ENCODE measurements at places on chromosomes 4 and X.

DNA sequence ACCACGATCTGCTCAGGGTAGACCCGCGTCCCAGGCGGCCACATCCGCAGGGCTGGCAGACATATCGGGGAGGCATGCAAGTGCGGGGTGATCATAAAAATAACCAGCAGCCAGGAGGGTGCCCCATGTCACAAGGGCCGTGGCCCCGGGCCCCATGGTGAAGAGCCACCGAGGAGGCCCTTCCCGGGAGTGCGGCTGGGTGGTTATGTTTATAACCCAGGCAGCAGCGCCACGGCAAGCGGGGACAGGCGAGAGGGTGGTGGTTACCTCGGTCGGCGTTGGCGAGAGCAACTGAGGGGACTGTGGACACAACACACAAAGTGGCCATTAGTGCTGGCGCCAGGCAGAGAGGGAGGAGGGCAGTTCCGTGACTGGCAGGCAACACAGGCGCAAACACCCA, 92.7 kb upstream of the AFAP1 start:
- no peak for DNase-seq

GRCh38 chrX:2445662-2446623, 54.8 kb downstream of the DHRSX start:
- DNase-seq: no peak

GRCh38 chrX:154431341-154431740, 2.9 kb downstream of the ATP6AP1 start:
- DNase-seq: no peak

DNA sequence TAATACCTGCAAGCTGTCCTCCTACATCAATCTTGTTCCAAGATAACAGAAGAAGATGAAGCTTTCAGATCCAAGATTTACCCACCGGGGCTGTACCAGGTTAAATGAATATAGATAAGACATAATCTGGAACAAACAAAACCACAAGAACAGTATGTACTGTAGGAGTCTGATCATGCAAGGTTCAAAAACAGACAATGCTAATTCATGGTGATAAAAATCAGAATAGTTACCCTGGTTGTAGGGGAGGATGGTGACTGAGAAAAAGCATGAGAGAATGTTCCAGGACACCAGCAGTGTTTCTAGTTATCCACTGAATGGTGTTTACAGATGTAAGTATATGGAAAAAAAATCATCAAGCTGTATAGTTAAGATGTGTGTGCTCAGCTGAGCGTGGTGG, 211.6 kb upstream of the TBL1X start:
- DNase-seq: no peak

DNA sequence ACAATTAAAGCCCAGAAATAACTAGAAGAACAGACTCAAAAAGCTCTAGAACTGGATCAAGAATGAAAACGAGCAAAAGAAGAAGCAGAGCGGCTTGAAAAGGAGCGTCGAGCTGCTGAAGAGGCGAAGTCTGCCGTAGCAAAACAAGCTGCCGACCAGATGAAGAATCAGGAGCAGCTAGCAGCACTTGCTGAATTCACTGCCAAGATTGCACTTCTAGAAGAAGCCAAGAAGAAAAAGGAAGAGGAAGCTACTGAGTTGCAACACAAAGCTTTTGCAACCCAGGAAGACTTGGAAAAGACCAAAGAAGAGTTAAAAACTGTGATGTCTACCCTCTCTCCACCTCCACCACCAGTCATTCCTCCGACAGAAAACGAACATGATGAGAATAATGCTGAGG, 56.1 kb upstream of the PPP4R3C start:
- DNase-seq: no peak

GRCh38 chrX:37776987-37777325, 2.9 kb upstream of the CYBB start:
- no peak for DNase-seq

DNA sequence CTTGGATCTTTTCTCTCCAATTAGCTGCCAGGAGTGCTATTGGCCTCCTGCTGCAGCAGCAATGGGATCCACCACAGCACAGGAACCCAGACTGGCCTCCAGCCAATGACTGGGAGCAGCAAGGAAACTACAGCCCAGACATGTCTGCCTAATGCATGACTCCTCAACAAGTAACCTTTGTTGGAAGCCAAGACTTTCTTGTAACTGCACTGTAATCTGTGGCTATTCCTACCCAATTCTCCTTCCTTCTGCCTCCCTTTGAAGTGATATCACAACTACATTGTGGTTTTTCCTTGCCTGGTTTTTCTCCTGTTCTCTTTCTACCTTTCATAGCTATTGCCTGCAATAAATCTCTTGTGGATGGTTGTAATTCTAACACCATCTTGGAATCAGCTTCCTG, 39.8 kb downstream of the SNCA start:
- no peak for DNase-seq

GRCh38 chr4:7715271-7716009, 224.2 kb downstream of the AFAP1 start:
- no peak for DNase-seq

GRCh38 chr4:59630235-59630634, 1569.9 kb upstream of the ADGRL3 start:
- DNase-seq: no peak

DNA sequence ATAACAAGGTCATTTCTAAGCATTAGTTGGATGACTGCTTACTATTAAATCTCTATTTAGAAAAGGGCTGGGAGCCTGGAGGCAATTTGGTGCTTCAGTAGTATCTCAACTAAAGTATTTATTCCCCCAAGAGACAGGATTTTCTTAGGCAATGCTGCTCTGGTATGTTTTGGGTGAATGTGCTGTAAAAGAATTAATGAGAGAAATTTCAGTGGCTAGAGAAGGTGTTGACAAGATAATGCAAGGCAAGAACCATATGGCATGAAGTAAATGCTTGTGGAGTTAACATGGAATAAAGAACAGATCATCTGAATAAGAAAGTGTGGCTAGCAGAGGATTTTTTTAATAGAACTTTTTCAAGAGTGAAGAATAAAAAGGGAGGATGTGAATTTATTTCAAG, 3.9 kb downstream of the CYP2U1 start:
- no peak for DNase-seq

- no peak for DNase-seq
Measured at GRCh38 chr4:15714141-15714540, 11.3 kb downstream of the BST1 start.

GRCh38 chrX:150690126-150690525, 3.1 kb upstream of the MTMR1 start:
- DNase-seq: no peak

DNA sequence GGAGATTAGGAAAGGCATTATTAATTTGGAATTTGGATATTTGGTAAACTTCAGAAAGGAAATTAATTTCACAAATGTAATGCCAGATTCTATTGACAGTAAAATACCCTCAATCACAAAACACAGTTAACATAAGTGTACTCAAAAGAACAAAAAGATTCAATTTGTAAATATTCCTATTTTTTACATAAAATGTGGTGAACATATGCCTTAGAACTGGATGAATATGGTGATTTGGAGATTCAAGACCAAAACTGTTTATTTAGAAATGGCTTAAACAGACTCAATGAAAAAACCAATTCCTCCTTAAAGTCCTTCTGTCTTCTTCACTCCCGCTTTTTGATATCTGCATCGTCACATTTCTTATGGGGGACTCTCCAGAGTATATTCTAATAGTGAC, 417.6 kb upstream of the TENM3 start:
- no peak for DNase-seq

DNA sequence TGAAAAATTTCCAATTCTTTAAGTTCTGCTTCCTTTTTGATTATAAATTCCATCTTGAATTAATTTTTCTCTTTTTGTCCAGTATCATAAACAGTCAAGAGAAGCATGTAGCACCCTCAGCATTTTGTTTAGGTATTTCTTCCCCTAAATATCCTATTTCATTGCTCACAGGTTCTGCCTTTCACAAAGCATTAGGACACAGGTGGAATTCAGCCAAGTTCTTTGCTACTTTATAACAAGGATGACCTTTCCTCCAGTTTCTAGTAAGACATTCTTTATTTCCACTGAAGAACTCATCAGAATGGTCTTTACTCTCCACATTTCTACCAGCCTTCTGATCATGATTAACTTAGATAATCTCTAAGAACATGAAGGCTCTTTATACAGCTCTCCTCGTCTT, 7.4 kb downstream of the SLC9B1 start:
- no peak for DNase-seq

GRCh38 chr4:60759518-60760245, 440.4 kb upstream of the ADGRL3 start:
- no peak for DNase-seq

DNA sequence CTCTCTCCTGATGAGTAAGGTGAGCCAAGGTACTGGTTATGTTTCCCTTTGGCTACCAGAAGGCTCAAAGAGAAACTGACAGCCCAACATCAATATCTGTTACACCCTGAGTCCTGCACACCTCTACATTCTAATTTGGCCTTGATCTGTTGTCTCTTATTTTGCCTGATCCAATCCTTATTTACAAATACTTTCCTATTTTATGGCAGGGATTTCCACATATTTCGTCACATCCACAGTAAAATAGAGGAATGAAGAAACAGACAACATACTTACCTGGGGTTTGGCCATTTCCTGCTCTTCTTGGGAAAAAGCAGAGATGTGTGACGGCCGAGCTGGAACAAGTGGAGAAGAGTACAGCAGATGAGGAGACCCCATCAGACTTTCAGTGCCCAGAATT, 1.5 kb downstream of the ZNF182 start:
- no peak for DNase-seq

- DNase-seq: no peak
Measured at GRCh38 chr4:108240366-108240765, 71.6 kb upstream of the LEF1 start.

- no peak for DNase-seq
Measured at GRCh38 chrX:16664074-16664473, 14.1 kb downstream of the S100G start.

GRCh38 chr4:113331811-113332210, 282.4 kb downstream of the ANK2 start:
- no peak for DNase-seq

DNA sequence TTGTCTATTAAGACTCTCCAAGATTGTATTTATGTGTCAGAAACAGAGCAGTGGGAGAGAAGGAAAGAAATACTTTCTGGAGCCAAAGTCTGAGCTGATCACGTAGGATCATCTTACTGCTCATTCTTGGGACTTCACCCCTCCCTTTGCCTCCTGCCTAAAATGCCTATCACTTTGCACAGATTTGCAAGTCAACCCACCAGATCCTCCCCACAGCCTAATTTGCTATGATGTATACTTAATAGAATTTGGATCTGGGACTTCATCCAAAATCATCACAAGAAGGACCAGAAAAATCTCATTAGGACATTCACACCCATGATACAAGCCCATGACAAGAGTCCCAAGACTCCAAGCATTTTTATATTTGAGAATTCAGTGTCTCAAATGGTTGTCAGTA, 290.2 kb downstream of the FBXW7 start:
- no peak for DNase-seq

All from nucleus accumbens (tissue), 56 donors.